GM04504 (cell line): ENCODE measurements at places on chromosomes 1 and 21.

- DNase-seq: no peak
Observed at GRCh38 chr1:44650159-44650831, 24.0 kb downstream of the TMEM53 start.

DNA sequence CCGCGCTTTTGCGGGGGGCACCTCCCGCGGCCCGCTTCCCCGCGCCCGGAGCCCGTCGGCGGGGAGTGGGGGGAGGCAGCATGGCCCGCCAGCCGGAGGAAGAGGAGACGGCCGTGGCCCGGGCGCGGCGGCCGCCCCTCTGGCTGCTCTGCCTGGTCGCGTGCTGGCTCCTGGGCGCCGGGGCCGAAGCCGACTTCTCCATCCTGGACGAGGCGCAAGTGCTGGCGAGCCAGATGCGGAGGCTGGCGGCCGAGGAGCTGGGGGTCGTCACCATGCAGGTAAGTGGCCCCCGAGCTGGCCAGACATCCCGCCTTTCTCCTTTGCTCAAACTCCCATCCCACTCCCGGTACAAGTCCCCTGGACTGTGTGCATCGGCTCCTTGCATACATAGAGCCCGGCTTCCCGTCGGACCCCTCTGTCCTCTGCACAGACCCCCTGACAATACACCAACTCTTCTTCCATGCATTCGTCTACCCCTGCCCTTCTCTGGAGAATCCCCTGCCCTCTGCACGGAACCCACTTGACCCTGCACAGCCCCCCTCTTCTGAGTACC lies 812 bp downstream of the CACHD1 start:
- no peak for DNase-seq

GRCh38 chr1:63466759-63467158 lies 56.3 kb downstream of the ITGB3BP start:
- no peak for DNase-seq

DNA sequence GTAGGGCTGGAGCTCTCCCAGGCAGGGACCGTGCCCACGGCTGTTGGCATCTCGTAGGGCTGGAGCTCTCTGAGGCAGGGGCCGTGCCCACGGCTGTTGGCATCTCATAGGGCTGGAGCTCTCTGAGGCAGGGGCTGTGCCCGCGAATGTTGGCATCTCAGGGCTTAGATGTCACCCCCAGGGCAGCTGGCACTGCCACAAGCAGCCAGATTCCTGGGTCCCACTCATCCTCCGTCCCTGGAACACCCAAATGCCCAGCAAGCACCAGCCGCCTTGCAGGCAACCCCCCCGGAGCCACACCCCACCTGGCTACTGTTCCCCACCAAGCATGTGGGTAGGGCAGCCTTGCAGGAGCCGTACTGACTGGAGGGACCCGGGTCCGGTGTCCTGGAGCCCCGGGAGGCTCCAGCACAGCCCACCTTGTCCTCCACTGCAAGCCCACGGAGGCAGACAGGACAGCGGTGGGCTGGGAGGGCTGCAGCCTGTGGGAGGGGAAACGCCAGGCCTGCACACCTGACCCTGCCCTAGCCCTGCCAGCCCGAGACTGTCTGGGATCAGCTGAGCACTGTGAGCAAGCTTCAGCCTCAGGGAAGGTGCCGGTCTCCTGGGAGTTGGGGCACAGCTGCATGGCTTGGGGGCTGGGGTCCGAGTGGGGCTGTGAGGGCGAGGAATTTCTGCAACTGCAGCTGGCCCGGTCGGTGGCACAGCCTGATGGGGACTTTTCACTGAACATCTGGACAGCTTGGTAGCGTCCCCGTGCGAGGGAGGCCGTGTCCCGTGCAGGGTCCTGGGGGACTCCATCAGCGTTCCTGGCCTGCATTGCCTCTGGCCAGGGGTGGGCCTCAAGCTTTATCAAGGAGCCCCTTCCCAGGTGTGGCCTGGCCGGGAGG lies 53.6 kb downstream of the COL18A1 start:
- DNase-seq: no peak

DNA sequence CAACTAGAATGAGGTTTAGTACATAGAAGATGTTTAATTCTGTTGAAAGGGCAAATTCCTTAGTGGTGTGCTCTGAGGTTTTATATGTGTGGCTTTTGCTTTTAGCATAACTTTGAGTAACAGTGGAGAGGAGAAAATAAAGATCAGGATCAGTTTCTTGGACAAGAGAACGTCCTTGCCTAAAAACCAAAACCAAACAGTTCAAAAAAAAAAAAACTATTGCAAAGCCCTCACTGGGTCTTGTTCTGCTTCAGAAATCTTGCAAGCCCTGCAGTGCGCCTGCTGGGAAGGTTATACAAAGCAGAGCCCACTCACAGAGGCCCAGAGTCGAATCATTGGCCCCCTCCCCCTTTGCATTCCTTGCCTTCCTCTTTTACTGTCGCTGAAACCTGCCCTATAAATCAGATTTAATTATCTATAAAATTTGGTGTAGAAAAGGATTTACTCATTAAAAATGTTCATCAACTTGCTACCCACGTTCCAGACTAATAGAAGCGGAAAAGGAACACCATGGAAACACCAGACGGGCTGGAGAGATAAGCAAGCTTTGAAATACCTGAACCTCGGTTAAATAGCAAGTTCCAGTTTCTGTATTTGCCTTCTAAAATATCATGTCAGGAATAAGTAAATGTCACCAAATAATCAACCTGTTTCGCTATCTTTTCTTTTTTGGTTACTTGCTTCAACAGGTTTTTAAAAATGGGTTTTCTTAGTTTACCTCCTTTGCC lies 201.6 kb upstream of the PTBP2 start:
- DNase-seq: no peak

DNA sequence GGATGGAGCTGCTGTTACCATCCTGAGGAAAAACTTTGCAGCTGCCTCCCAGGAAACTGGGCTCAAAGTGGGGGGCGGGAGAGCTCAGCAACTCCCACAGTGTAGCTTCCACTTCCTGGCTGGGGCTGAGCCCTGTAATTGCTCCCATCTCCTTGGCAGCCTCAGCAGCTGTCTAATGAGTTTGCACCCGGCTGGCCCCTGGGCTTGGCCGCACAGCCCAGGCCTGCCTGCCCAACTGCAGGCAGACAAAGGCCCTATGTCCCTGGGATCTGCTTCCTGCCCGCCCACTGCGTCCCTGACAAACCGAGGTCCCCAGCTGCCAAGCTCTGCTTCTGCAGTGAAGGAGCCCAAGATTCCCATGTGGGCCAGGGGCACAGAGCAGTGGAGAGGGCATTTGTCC lies 30.1 kb downstream of the EDN2 start:
- DNase-seq: no peak

- no peak for DNase-seq
Observed at GRCh38 chr21:45482899-45483821, 59.1 kb downstream of the SLC19A1 start.

- no peak for DNase-seq
Observed at GRCh38 chr1:98849969-98850636, 154.6 kb downstream of the PLPPR5 start.

- DNase-seq: no peak
Observed at GRCh38 chr21:38212706-38213105, 44.1 kb upstream of the KCNJ15 start.

- no peak for DNase-seq
Observed at GRCh38 chr1:83920320-83920719, 78.6 kb downstream of the TTLL7 start.
